ENCODE measurements at places on chromosomes 4 and X.
A peak's percentile ranks its signal among the peaks of the same experiment; 100 is the strongest.

GRCh38 chr4:101337688-101338087 lies 9.6 kb downstream of the PPP3CA start:
- no peak overlapping the region for H3K4me3 ChIP-seq
- DNase-seq: no peak
- peaks cover 58% of the 10 kb centered on the region for H3K4me1 ChIP-seq
- no peaks in the 10 kb centered on the region for H3K36me3 ChIP-seq
- no peak overlapping the region for H3K27ac ChIP-seq

DNA sequence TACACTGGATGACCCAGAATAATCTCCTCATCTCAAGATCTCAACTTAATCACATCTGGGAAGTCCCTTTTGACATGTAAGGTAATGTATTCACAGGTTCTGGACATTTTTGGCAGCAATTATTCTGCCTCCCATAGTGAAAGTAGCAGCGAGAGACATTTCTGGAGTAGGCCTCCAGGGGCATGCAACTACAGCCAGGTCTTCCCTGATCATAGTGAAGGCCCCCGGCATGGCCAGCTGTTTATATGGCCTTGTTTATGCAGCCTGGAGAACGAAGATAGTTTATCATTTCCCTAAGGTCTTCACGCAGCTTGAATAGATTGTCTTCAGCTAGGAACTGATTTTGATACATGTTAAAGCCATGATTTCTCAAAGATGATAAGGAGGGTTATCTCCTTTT lies 139.9 kb downstream of the RNF150 start:
- H3K4me3 ChIP-seq: no peak overlapping the region
- H3K4me1 ChIP-seq: no peaks in the 10 kb centered on the region
- DNase-seq: no peak
- H3K27me3 ChIP-seq: peaks cover 3% of the 10 kb centered on the region
- H3K36me3 ChIP-seq: no peaks in the 10 kb centered on the region

DNA sequence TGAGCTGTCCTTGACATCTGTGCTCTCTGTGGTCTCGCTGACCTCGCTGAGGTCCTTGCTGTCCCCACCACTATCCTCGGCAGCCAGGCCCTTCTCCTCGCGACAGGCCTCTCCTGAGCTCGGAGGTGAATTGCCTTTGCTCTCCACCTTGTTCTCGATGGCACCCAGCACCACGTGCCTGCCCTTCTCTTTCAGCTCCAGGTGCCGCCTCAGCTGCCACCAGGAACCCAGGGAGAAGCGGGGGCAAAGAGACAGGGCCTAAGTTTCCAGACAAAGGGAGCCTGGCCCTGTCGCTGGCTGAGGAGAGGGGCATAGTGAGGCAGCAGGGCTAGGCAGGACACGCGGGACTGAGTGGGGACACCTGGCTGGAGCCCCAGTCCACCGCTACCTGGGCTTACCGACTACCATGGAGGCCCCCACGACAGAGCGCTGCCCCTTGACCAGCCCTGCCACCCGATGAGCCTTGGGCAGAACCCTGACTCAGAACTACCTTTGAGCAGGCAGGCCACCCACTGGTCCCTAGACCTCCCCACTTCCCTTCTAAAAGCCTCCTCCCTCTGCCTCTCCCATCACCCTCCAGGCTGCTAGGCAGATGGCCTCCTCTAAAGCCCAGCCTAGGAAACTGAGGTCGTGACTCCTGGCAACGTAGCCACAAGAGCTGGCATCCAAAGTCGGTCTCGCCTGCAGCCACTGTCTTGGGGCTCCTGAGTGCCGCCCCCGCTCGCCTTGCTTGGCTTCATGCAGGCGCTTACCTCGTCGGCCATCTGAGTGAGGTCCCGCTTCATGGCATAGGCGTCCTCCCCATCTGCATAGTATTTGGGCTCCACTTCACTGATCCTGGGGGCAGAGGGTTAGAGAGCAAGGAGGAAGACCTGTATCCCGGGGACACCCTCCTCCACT lies 4.2 kb upstream of the ARHGAP4 start:
- peaks cover 11% of the 10 kb centered on the region for H3K36me3 ChIP-seq
- peak overlapping the region; percentile 86 for H3K27ac ChIP-seq
- H3K4me3 ChIP-seq: no peak overlapping the region
- no peak for DNase-seq

DNA sequence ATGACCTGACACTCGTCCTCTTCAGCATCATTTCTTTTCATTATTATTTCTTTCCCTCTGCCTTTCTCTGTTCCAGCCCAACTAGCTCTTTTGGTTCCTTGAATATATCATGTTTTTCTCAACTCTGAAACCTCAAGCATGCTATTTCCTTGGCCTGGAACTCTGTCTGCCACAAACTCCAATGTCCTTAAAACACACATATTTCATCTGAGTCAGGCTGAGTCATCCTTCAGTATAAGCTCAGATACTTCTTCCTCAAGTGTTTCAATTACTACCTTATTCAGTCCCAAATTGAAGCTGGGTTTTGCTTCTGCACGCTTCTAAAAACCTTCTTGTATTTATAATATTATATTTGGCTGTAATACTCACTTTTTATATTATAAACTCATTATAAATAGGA lies 424.2 kb downstream of the PDGFC start:
- no peaks in the 10 kb centered on the region for H3K27me3 ChIP-seq
- no peaks in the 10 kb centered on the region for H3K36me3 ChIP-seq
- H3K4me3 ChIP-seq: no peak overlapping the region
- H3K4me1 ChIP-seq: no peaks in the 10 kb centered on the region
- DNase-seq: no peak

- no peaks in the 10 kb centered on the region for H3K4me1 ChIP-seq
- H3K4me3 ChIP-seq: no peak overlapping the region
- peaks cover 2% of the 10 kb centered on the region for H3K27me3 ChIP-seq
- no peaks in the 10 kb centered on the region for H3K36me3 ChIP-seq
- no peak for DNase-seq
- H3K27ac ChIP-seq: no peak overlapping the region
Observed at GRCh38 chr4:113290666-113291065, 241.2 kb downstream of the ANK2 start.

DNA sequence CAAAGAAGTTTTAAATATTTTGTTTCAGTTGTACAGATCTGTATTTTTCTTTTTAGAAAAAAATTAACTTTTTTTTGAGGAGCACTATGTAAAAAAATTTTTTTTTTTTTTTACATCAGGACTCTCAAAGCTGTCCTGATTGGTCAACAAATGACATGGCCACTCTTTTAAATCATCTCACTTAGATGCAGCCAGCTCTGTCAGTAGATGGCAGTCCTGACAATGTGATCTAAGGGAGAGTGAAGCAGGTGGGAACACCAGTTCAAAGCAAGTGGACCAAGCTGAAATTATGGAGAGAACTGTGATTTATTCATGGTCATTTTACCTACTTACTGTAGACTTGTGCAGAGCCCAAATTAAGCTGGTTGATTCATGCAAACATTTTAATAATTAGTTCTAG lies 174.7 kb upstream of the GPRIN3 start:
- no peak overlapping the region for H3K27ac ChIP-seq
- H3K36me3 ChIP-seq: no peaks in the 10 kb centered on the region
- H3K27me3 ChIP-seq: no peaks in the 10 kb centered on the region
- no peaks in the 10 kb centered on the region for H3K4me1 ChIP-seq

DNA sequence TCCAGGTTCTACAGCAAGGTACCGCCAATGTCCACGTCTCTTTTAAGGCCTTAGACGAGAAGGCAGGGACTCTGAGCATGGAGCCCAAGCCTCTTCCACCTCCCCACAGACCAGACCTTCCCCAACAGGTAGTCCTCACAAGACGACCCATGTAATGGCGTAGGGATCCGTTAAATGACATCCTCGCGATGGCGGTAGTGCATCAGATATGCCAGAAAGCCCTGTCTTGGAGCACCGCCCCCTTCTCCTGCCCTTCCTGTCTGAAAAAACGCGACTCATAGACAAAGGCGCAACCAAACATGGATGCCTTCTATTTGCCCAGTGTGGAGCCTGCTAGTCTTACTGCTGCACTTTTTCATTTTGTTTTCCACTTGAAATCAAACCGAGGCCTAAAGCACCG lies 185.4 kb downstream of the OR13H1 start:
- peaks cover 16% of the 10 kb centered on the region for H3K36me3 ChIP-seq
- no peak overlapping the region for H3K4me3 ChIP-seq
- no peak for DNase-seq
- H3K4me1 ChIP-seq: no peaks in the 10 kb centered on the region
- no peaks in the 10 kb centered on the region for H3K27me3 ChIP-seq

DNA sequence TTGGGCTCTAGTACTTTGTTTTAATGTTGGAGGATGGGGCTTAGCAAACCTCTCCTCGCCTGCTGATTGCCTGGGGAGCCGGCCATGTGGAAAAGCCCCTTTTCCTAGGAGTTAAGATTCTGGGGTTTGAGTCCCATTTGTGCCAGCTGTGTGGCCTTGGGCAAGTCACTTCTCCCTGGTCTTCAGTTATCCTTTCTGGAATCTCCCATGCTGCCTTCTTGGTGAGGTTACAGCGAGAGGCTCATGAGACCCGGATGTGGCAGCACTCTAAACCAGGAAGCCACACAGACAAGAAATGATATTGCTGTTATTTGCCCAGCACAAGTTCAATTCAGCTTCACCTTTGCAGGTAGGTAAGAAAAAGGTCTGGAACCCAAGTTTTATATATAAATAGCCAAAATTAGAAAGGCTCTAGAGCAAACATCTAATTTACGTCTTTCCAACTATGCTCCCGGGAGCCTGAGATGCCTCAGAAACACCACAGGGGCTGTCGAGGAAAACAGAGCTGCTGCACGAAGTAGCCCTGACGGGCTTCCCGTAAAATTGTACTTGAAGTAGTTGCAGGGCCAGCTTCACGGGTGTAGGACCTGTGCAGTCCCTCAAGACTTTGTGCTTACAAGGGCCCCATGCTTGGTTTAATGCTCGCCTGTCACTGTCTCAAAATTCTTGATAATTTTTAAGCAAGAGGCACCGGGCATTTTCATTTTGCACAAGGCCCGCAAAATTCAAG lies 8.3 kb upstream of the SASH3 start:
- DNase-seq: peak; percentile 58
- H3K4me1 ChIP-seq: peaks cover 67% of the 10 kb centered on the region
- H3K36me3 ChIP-seq: no peaks in the 10 kb centered on the region
- H3K27ac ChIP-seq: peak overlapping the region; percentile 95

DNA sequence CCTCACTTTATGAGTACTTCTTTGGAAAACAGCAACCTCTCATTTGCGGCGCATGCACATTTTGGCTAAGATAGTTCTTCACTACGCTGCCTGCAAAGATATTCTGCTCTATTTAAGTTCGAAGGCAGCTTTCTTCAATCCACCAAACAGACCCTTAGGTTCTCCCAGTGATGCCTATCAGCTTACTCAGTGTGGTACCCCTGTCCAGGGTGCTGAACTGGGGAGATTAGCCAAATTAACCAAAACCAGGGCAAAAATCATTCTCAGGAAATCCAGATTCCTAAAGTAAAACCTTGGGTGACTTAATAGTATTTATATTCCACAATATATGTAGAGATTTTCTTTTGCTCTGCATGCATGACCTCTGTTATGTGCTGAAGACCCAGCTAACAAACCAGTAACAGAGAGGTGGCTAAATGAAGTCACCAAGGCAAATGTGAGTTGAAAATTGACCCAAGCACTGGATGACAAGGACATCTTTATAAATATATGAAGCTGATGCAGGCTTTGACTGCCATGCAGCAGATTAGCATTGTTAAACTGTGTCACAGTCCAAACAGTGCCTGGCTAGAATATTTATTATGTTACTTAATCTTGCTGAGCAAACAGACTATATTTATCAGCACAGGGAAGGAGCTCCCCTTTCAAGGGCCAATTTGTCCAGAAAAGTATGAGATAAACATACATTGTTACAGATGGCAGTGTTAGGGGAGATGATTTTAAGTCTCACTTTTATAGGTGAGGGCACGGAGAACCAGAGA lies 418.2 kb downstream of the STIM2 start:
- H3K4me1 ChIP-seq: no peaks in the 10 kb centered on the region
- no peaks in the 10 kb centered on the region for H3K36me3 ChIP-seq
- no peak for DNase-seq
- no peaks in the 10 kb centered on the region for H3K27me3 ChIP-seq
- H3K4me3 ChIP-seq: no peak overlapping the region

DNA sequence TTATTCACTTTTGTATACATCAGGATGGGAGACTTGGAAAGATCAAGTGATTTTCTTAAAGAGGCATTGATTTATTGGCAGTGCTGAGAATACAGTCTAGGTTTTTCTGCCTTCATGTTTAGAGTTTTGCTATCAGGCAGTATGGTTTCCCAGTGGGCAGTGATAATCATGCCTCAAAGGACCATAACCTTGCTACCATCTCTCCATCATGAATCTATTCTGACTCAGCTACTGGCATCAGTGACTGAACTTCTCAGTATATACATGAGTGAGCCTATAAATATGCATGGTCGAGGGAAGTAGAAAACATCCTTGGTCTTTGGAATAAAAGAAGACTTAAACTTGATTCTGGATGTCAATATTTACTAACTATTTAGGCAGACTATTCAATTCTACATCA lies 562.0 kb upstream of the AADAT start:
- no peaks in the 10 kb centered on the region for H3K36me3 ChIP-seq
- no peaks in the 10 kb centered on the region for H3K27me3 ChIP-seq
- no peak for DNase-seq
- no peak overlapping the region for H3K4me3 ChIP-seq

GRCh38 chr4:36343501-36344175 lies 62.2 kb downstream of the DTHD1 start:
- H3K4me3 ChIP-seq: no peak overlapping the region
- H3K27me3 ChIP-seq: no peaks in the 10 kb centered on the region
- peaks cover 6% of the 10 kb centered on the region for H3K4me1 ChIP-seq
- H3K27ac ChIP-seq: no peak overlapping the region
- H3K36me3 ChIP-seq: no peaks in the 10 kb centered on the region

DNA sequence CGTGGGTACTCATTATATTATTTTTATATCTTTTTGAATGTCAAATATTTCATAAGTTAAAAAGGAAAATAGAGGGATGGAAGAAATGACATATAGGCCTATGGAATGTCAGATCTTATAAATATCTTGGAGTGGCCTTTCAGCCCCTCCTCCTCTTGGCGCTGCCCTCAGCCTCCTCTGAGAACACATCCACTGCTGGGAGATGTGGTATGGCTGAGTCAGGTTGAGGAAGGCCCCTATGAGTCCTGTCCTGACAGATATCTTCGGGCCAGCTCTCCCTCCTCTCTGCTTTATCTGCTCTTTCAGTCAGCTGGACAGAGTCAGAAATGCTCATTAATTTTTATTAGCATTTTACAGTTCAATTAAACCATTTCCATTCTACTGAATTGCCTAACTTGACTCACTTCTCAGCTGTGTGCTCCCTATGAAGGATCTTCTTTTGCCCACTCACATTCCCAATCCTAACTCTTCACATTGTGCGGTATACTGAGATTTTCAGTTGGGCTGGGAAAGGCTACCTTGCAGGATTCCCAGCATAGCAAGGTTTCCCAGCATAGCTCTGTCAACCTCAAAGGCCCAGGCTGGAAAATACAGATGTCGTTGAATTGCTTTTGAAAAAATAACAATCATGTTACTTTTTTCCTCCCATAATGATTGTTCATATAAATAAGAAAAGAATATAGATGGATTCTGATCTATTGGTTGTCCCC lies 128.0 kb downstream of the ARHGEF9 start:
- no peak for DNase-seq
- H3K4me3 ChIP-seq: no peak overlapping the region
- H3K4me1 ChIP-seq: no peaks in the 10 kb centered on the region
- H3K36me3 ChIP-seq: peaks cover 25% of the 10 kb centered on the region

Measured in activated CD4-positive, alpha-beta memory T cell treated with anti-CD3 and anti-CD28 coated beads for 36 hours (primary cell).